ENCODE measurements at places on chromosomes 11 and 22. TPM values are rescaled to one million over a fixed set of nuclear protein-coding genes. Genes with fewer than 3 reads are reported as not detected.

Gene IL10RA
- total RNA-seq, result not detected

Gene TCN2
- 4.6 TPM for total RNA-seq

Gene KCNK4
- not detected for total RNA-seq

Gene KCNA4
- total RNA-seq, result 0.59 TPM

Gene YAP1
- 168 TPM for total RNA-seq

Gene SLC22A6
- total RNA-seq, result not detected

Gene TMPRSS4
- total RNA-seq, result not detected

Gene MRGPRE
- not detected for total RNA-seq

Gene CALCB
- total RNA-seq, result not detected

Gene PNPLA5
- total RNA-seq, result not detected

Gene MPPED2
- total RNA-seq, result not detected

Gene UBASH3B
- total RNA-seq, result 28.3 TPM

Gene LARGE2
- total RNA-seq, result not detected

Gene PATE4
- not detected for total RNA-seq

Gene CD3D
- not detected for total RNA-seq

Gene MPZL3
- 0.12 TPM for total RNA-seq

Data from smooth muscle cell of the coronary artery (primary cell).